ENCODE measurements at places on chromosomes 6 and 20.

DNA sequence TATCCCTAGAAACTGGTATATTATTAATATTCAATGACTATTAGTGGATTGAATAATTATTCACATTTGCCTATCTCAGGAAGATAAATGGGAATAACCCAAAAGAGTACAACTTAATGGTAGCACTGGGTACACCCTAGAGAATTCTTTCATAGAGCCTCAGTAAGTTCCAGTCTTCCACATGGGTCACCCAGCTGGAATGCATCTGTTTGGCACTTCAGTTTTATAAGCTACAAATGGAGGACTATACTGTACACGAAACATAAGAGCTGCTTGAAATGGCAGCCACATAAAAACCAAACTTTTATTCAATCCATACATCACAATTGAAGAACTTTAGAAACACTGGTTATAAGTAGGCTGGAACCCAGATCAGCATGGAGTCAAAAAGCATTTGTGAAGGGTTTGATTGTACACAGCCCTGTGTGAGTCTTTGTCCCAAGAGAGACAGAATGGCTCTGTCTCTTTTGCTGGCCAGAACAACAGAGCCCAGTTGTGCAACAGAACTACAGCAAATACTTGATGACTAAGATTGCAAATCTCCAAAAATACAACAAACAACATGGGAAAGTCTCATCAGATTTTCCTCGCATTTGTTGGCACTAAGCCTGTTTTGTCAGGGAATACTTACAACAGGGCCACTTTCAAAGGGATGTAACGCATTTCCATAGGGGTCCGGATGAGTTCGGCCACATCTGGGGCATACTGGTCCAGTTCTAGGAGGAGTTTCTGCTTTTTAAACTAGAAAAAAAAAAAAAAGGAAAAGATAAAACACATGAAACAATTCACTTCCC lies 39.5 kb downstream of the PIGU start:
- DNase-seq = peak; percentile 81

GRCh38 chr20:40506537-40506939 lies 182.5 kb downstream of the MAFB start:
- DNase-seq = peak; percentile 96

- DNase-seq = no peak
These were observed 23.2 kb downstream of the AFDN start for GRCh38 chr6:167849846-167850459.

GRCh38 chr6:148898376-148899014 lies 151.7 kb downstream of the UST start:
- DNase-seq = no peak

DNA sequence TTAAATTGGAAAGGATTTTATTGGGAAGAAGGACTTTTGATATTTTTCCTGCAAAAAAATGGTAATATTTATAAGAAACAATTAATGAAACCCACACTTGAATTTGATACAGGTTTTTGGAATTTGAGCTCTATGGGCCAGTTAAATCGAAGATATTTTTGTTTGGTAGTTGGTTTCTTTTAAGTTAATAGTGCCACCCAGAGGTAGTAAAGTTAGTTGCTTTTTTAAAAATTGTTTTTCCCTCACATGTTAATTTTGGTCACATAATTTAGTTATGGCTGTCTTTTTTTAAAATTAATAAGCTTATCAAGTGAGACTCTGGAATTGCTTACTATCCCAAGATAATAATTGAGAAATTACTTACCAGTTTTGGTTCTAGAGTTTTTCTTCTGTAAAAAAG lies 7.1 kb downstream of the PRIM2 start:
- DNase-seq = peak; percentile 49

DNA sequence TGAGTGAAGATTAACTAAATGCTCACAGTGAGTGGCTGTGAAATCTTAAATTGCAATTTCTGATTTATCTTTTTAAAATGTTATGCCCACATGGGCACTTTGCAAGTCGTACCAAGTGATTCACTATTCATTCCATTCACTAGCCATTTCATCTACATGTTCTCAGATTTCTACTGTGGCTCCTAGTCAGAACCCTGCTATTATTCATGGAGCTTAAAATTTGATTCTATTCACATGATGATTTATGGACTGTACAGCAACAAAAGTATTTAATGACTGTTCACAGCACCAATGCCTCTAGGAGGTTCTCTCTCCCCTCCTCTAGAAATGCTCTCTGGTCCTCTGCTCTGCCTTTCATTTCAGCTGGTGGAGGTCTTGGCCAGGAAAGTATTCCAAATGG lies 133.5 kb upstream of the MAP3K7 start:
- DNase-seq = no peak

DNA sequence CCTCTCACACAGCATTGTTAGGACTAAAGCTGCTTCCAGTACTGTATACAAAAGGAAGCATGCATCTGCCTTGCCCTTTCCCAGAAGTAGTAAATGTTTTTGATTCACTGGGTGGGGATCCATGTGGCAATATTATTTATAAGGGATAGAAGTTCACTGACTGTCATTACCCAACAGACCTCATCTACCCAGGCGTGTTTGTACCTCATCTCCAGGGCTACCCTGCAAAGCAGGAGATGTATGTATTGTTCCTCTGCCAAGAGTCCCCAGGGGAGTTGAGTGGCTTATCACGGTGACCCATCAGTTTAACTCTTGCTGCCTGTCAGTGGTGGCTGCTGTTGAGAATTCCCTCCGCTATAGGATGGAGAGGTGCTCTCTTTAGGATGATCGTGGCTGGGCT lies 42.5 kb downstream of the SLC24A3 start:
- DNase-seq = no peak

GRCh38 chr6:101741474-101742171 lies 348.1 kb downstream of the GRIK2 start:
- no peak for DNase-seq

GRCh38 chr6:139595183-139595582 lies 220.7 kb upstream of the CITED2 start:
- DNase-seq = no peak

- no peak for DNase-seq
These were observed 201.7 kb upstream of the PLCB4 start for GRCh38 chr20:8867038-8867740.

GRCh38 chr6:136587527-136587926 lies 37.3 kb upstream of the MAP7 start:
- DNase-seq = no peak

DNA sequence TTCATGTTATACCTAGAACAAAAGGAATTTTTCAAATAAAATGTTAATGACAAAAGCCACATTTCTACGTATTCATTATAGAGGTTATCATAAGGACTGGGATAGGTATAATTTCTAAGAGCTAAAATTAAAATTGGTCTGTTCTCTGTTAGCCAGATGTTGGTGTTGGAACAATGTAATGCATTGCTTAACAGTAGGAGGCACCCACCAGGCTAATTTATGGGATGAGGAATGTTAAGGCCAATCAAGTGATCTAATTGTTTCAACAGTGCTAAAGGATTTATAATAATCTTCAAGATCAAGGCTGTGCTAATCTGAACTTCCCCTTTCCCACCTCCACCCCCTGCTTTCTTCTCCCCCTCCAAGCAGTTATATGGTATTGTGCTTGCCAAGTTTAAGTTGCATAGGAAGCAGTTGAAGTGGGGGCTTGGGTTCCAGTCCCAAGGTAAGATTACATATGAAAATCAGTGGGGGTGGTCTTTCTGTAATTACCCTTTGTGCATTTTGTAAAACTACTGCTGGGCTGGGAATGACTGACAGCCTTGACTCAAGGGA lies 89.2 kb upstream of the BACH2 start:
- DNase-seq = no peak

DNA sequence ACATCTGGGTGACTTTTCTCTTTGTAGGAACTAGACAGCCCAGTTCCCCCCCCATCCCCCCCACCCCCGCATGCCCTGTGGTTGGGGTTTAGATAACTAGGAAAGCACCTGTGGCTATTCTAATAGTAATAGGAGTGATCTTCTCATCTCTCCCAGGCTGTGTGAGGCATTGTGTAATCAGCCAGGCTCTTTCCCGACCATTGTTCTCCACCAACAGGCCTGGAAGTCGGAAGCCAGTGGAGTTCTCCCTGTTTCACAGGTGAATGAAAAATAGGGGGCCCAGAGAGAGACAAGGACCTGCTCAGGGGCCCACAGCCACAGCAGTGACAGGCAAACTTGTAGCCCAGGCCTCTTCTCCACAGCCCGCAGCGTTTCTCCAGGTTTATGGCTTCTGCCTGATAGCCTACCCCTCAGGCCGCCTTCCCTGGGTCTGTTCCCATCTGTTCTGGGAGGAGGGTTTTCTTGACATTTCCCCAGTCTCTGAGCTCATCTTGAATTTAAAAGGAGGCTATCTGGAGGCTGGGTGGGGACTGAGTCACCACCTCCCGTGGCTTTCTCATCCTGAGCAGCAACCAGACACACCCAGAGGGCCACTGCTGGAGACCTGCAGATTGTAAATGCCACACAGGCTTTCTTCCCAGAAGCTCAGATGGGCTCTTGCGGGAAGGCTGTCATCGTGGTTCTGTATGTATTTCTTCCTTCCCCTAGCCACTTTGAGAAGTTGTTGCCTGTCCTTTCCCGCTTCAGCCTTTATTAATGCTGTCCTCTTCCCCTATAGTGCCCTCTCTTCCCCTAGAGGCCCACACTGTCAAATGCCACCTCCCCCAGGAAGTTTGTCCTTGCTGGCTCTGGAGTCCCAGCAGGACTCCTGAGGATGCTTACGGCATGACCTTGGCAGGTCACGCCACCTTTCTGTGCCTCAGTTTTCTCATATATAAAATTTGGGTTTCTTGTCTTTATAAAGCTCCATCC lies 75.9 kb upstream of the MYL9 start:
- peak; percentile 85 for DNase-seq

- DNase-seq = no peak
These were observed 22.7 kb upstream of the HLA-DQA1 start for GRCh38 chr6:32614366-32615081.

GRCh38 chr6:85826997-85827396 lies 184.3 kb upstream of the SYNCRIP start:
- no peak for DNase-seq

DNA sequence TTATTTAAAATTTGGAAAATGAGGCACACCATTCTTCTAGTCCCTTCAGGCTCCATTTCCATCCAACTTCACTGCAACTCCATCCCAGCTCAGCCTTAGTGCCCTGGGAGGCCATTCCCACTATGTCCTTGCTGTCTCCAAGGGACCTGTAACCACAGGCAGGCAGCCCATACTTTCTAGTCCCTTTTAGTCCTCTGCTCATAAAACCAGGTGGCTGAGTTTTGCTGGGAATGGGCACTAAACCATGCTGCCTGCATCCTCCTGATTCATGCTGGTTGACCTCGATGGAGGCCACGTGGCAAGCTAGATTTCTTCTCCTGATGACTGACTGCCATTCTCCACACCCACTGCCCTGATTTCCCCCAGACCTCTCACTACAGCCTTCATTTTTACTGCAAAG lies 27.5 kb upstream of the MYMX start:
- no peak for DNase-seq

DNA sequence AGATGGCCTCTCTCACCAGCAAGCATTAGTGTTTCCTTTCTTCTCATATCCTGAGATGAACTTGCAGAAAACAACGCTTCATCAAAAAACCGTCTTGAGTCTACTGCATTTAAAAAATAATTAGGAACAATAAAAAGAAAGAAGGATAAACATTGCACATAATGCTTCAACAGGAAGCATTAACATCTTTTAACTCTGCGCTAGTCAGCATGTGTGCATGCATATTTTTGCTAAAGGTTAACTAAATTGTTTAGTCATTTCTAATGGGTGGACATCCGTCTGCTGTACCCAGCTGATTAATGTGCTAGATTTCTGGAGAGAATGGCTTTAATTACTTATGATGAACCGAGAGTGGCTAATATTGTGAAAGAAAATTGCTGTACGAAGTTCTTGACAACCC lies 349.3 kb downstream of the SOX4 start:
- DNase-seq = peak; percentile 43

GRCh38 chr6:6696867-6697531 lies 108.5 kb downstream of the LY86 start:
- DNase-seq = peak; percentile 73

GRCh38 chr20:61295249-61295648 lies 43.2 kb downstream of the CDH4 start:
- no peak for DNase-seq

DNA sequence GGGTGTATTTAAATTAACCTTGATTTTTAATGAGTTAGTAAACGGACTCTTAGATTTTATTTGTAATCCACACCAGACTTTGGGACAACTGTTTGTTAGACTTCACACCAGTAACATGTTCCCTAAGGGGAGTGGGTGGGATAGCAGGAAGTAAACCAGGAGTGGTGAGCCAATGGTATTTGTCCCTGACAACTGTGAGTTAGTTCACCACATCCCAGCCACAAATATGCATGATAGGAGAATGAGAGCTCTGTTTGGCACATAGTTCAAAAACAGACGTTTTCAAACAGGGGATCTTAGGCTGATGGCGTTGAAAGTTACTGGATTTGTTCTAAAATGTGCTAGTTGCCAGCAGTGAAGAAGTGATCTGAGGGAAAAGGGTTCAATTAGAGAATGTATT lies 18.7 kb upstream of the COL10A1 start:
- peak; percentile 88 for DNase-seq

DNA sequence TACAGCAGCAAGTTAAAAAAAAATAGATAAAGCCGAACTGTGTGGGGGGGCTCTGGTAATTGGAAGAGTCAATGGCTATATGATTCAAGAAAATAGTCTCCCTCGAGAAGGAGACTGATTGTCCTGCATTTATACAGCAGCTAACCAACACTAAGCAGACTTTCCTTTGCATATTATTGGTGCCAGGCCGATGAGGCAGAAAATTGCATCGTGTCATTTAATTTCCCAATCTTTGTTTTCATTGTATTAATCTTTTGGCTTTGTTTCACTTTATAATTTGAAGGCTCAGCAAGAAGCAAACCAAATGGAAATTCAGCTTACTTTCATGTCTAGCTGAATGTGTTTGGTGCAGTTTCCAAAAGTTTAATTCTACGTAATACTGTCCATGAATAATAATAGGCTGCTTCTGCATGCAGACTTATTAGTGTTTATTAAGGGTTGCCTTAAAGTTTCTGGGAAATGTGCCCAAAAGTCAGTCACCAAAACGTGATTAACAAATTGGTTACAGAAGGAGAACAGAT lies 258.5 kb downstream of the HACE1 start:
- no peak for DNase-seq

- no peak for DNase-seq
These were observed 14.2 kb upstream of the ADRM1 start for GRCh38 chr20:62288535-62289105.

- no peak for DNase-seq
These were observed 116.8 kb downstream of the CHD6 start for GRCh38 chr20:41501376-41501775.

DNA sequence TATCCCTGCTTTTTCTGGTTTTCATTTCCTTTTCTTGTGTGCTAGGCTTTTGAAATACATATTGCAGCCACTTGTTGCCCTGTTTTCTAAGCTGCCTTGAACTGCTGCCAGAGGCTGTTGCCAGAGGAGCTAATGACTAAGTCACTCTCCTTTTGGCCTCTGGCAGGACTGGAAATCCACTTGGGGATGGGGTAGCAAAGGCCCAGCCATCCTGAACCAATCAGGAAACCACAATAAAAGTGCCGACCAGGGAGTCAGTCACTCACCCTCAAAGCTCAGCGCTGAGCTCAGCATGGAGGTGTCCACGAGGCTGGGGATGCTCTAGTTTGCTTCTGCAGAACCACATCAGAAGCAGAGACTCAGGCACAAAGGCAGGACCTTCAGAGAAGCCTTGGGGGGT lies 813.0 kb downstream of the DHX35 start:
- peak; percentile 60 for DNase-seq

- DNase-seq = no peak
These were observed 51.8 kb upstream of the FRMD1 start for GRCh38 chr6:168130697-168131371.
